ENCODE measurements at places on chromosomes 16 and 17.

DNA sequence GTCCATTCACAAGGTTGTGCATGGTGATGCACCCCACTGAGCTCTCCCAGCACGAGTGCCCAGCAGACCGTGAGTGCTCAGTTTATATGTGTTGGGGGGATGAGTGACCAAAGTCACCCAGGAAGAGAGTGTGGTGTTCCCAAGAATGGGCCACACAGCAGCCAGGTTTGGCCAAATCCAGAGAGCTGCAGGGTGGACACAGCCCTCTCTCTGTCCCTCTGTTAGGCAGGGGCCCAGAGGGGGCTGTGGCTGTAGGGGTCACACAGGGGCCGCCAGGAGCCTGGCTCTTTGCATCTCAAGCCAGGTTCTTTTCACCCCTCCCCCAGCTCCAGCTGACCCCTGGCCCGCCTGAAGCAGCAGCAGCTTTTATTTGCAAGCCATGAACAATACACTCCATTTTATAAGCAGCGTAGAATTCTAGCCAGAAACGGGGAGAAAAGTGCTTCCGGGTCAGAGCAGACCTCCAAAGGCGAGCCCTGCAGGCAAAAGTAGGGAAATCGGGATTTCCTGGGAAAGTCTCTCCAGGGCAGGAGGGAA, 13.3 kb downstream of the COTL1 start:
- DNase-seq: no peak

GRCh38 chr17:41919165-41919817, 540 bp upstream of the ACLY start:
- DNase-seq: no peak

DNA sequence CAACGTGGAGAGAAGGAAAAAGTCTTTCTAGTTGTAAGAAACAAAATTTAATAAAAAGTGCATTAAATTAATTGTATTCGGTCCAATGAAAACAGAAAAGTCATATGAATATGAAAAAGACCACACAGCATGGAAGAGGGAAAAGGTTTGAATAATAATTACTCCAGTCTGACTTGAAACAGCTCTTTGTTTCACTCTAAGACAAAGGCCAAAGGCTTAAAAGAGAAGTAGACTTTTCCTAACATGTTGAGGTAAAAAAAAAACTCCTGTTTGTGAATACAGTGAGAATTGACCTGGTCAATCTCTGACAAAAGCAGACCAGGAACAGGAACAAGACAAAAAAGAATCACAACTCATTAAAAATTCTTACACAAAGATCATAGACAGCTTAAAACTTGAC, 429.8 kb downstream of the TOX3 start:
- DNase-seq: no peak

GRCh38 chr17:28725660-28726225, 290 bp downstream of the TLCD1 start:
- DNase-seq: no peak

GRCh38 chr17:69059458-69060175, 1.1 kb downstream of the ABCA9 start:
- no peak for DNase-seq

DNA sequence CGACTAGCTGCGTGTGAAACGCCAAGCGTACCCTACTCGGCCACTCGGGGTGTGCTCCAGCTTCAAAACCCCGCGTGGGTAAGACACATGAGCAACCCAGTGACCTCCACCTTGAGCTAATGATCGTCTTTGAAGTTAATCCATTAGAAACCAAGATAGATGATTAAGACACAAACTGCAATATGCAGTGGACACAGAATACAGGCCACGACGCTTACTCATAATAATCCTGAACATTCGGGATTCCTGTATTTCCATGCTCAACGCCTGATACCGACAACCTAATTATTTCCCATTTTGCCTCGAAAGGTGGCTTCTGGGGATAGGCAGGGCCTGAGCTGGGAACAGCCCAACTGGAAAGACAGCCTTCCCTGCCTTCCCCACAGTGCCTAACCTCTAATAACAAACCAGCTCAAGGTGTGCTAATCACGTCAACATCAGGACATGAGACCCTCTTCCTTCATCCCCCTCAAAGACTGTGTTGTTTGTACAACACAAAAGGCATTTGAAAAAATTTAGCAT, 504 bp upstream of the COPRS start:
- DNase-seq: no peak

GRCh38 chr16:57141822-57142631, 43.8 kb downstream of the PSME3IP1 start:
- DNase-seq: no peak

- DNase-seq: no peak
Measured at GRCh38 chr16:50228364-50228868, 37.9 kb upstream of the ADCY7 start.

GRCh38 chr17:75975757-75976174, 3.2 kb downstream of the ACOX1 start:
- no peak for DNase-seq

DNA sequence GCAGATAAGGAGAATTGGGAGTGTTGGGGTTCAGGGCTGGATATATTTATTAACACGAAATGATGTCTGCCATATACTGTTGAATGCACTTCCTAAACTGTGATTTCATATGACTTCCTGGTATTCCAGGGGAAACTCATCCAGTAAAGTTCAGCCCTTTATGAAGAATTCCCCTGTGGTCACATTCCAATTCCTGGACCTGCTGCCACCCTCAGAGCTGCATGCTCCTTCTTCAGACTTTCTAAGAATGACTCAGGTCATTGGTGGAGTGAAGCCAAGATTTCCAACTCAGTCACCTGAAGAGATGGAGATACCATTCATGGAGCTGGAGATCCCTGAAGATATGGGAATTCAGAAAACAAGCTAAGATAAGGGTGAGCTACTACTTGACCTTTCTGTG, 114.2 kb upstream of the TMEM97 start:
- DNase-seq: no peak

DNA sequence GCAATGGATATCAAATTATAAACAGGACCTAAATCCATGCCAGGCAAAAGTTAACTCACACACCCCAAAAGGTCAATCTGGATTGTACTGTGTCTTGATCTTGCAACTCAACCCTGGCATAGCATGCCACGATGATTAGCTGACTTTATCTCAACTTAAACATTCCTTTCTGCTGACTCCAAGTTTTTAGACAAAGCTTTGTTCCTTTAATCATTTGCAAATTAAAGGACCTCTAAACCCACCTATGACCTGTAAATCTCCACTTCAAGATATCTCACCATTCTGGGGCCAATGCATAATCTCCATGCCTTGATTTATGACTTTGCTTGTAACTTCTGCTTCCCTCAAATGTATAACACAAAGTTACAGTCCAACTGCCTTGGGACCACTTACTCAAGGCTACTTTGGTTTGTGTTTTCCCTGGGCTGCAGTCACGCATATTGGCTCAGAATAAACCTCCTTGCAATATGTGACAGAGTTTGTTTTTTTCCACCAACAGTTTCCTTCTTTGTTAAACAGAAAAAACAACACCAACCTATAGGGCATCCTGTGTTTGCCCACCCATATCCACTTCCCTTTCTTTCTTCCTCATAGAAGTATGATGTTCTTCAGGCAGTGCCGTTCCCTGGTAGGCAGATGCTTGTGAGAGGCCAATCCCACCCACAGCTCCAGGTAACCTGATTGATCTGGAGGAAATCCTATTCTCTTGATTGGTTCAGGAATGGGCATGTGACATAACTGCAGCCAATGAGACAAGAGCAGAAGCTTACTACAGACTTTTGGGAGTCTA, 390.6 kb upstream of the ERCC4 start:
- DNase-seq: no peak

DNA sequence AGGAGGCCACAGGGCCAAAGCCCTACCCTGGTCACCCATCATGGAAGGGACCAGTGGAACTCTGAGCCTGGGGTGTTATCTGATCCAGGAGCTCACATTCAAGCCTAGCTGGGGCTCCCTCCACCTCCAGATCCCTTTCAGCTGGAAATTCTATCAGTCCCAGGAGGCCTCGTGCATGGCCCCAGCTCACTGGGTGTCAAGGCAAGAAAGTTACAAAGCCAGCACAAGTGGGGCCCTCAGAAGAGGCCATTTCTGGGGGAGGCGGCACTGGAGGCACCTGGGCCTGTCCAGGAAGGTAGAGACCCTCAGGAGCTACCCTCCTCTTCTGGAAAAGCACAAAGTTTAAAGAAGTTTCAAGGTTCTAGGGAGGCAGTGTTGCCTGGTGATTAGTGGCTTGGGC, 4.8 kb downstream of the CA7 start:
- no peak for DNase-seq

DNA sequence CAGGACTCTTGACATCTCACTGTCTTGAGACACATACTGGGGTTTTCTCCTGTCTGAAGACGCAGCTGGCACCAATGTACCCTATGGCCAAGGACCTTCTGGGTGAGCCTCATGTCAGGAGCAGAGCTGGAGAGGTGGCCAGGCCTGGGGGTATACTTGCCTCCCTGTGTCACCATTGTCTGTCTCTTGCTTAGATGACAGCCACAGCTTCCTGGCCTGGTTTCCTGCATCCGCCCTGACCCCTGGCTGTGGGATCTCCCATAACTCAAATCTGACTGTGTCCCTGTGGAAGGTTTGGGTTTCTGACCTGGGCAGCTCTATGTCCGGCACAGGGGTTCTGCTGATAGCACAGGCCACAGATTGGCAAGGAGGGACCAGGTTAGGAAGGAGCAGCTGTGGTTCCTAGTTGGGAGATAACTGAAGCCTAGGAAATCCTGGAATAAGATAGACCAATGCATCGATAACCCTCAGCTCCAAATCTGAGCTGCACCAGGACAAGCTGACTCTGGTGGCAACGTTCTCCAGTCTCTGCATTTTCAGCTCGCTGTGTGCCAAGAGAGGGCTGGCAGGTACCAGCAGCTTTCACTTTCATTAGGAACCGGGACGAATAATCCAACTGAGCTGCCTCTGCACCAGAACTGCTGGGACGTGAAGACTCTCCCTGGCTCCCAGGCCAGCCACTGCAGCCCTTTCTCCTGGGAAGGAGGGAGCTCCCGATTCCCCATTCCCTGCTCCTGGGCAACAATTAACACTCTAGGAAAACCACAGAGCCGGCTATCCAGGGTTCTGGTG, 5.0 kb downstream of the DEXI start:
- no peak for DNase-seq

GRCh38 chr16:67024384-67025209, 4.4 kb upstream of the CBFB start:
- DNase-seq: no peak

DNA sequence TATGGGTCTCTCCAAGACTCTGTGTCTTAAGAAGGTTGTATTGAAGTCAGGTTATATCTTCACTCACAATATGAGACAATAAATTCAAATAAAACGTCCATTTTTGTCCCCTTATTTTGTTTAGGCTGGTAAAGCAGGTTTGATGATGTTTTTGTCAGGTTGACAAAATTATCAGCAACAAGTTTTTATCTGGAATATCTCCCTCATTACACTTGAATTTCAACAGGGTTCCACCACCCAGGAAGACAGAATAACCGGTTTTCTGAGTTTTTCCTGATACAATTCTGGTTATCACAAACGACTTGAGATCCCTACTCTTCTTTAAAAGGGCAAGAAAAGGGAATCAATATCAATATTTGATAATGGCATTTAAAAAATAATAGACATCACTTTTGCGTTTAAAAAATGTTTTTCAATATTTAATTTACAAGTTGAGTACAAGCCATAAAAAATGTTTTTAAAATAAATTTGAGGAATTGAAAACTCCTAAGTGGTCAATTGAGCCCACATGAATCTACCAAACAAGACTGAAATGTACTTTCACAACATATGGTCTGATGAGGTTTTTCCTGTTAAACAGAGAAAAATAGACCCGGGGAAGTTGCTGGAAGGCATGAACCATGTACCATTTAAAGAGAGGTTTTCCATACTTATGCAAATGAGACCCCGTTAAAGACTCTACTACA, 1.4 kb upstream of the ATP6V0A1 start:
- DNase-seq: no peak

GRCh38 chr16:27264151-27264550, 4.4 kb downstream of the NSMCE1 start:
- DNase-seq: no peak

- no peak for DNase-seq
Measured at GRCh38 chr17:19440421-19440820, 29.4 kb downstream of the RNF112 start.

- no peak for DNase-seq
Measured at GRCh38 chr17:62098623-62099231, 33.6 kb upstream of the MED13 start.

GRCh38 chr16:911604-912321, 59.0 kb downstream of the LMF1 start:
- DNase-seq: no peak

DNA sequence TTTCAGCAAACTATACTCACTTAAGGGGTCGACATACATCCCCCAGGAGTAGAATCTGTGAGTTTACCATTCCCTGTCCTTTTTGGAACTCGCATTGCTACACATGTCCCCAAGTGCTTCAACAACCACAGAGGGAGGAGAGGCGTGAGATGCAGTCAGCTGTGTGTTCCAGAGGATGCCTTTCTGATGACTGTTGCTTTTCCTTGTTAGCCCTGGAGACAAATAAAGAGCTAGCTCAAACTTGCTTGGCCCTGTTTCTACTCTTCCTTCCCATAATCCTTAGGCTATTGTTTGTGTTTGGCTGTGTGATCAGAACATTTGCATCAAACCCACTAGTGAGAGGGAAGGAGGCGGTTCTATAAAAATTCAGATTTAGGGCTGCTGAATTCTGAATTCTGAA, 264.0 kb downstream of the ENGASE start:
- DNase-seq: no peak

- DNase-seq: peak; percentile 20
Measured at GRCh38 chr17:46194393-46195216, 1.4 kb upstream of the KANSL1 start.

GRCh38 chr17:32020943-32021614, 13.9 kb downstream of the LRRC37B start:
- no peak for DNase-seq

DNA sequence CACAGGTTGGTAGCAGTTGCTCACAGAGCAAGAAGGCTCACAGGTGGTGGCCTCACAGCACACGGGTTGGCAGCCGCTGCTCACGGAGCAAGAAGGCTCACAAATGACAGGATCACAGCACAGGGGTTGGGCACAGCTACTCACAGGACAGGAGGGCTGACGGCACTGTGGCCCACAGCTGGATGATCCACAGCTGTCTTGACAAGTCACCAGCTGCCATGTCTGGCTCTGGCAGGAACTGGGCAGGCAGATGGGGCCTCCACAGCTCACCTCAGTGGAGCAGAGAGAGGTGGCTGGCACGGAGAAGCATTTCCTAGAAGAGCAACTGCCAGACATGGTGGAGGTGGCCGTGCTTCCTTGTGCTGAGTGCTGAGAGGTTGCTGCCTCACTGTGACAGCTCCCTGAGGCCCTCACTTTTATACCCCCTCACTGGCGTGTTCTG, at the start of gene KRTAP16-1:
Gene KRTAP16-1 (minus strand): TSS at position 392 of the 442 bp plus-strand sequence. CDS start 56 bp downstream, at position 336.
- DNase-seq: no peak

- no peak for DNase-seq
Measured at GRCh38 chr17:80492343-80493136, 16.1 kb upstream of the NPTX1 start.

GRCh38 chr17:37494401-37494831, 4.7 kb downstream of the DUSP14 start:
- no peak for DNase-seq

Measured in renal cortex interstitium (tissue), 15 donors.